ENCODE measurements at places on chromosomes 4 and X.

GRCh38 chrX:12865359-12865758 lies 1.5 kb upstream of the TLR7 start:
- no peak for DNase-seq

- DNase-seq: no peak
These were observed 58.2 kb downstream of the PPM1K start for GRCh38 chr4:88226143-88226542.

GRCh38 chr4:157895205-157895604 lies 277.6 kb downstream of the GASK1B start:
- DNase-seq: no peak

GRCh38 chr4:74873545-74874301 lies 59.2 kb upstream of the PARM1 start:
- DNase-seq: no peak

GRCh38 chrX:72027914-72028307 lies 103.8 kb downstream of the RTL5 start:
- DNase-seq: no peak

DNA sequence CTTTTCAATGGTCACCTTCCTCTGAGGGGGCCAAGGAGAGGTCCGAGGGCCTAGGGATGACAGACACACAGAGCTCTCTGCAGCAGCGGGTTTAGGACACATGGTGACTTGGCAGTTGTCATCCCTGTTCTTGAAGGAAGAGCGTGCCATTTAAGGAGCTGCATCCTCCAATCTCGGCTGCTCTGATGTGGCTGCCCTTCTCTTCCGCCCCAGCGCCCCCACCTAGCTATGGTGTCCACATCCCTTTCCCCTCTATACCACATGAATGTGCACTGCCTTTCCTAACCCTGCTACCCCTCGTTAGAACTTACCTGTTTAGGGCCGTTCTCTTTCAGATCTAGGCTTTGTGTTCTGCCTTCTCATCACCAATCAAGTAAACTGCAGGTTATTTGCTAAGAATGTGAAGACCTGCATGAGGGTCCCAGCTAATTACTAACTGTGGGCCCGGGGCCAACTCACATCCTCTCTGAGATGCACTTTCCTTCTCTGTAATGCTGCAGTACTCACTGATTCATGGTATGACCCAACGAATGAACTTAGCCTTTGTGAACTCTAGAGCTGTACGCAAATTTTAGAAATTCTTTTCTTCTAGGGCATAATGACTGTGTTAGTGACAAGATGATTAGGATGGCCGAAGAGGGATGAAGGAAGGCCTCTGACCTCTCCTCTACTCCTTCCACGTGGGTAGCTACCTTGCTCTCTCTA lies 38.2 kb downstream of the CHST7 start:
- DNase-seq: no peak

DNA sequence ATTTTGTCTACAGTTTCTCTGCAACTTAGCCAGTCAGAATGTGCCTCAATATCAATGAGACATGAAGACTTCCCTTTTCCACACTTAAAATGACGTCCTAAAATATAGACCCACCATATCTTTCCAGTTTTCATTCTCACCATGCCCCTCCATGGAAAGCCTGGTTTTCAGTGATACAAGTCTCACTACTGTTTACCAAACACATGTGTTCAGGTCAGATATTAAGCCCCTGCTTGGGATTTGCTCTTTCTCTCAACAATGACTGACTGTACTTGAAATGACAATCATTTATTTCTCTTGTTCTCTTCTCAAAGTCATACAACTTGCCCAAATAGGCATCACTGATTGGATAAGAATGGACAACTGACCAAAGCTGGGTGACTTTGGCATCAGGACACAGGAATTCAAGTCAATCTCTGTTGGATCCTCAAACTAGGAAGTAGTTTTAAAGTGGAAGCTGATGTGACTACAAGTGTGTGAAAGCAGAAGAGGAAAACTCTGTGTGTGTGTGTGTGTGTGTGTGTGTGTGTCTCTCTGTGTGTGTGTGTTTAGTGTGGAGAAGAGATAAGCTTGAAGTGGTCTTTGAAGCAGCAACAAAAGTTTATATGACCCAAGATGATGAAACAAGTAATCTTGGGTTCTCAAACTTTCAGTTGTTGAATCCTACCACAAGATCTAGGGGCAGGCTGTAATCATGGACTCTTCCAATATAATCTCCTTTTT lies 217.4 kb upstream of the FGF13 start:
- DNase-seq: no peak

GRCh38 chr4:29390921-29391320 lies 1329.2 kb upstream of the PCDH7 start:
- DNase-seq: no peak

- DNase-seq: no peak
These were observed 44.5 kb upstream of the PGRMC2 start for GRCh38 chr4:128332081-128332480.

GRCh38 chr4:106647451-106647850 lies 278.9 kb upstream of the GIMD1 start:
- DNase-seq: no peak

DNA sequence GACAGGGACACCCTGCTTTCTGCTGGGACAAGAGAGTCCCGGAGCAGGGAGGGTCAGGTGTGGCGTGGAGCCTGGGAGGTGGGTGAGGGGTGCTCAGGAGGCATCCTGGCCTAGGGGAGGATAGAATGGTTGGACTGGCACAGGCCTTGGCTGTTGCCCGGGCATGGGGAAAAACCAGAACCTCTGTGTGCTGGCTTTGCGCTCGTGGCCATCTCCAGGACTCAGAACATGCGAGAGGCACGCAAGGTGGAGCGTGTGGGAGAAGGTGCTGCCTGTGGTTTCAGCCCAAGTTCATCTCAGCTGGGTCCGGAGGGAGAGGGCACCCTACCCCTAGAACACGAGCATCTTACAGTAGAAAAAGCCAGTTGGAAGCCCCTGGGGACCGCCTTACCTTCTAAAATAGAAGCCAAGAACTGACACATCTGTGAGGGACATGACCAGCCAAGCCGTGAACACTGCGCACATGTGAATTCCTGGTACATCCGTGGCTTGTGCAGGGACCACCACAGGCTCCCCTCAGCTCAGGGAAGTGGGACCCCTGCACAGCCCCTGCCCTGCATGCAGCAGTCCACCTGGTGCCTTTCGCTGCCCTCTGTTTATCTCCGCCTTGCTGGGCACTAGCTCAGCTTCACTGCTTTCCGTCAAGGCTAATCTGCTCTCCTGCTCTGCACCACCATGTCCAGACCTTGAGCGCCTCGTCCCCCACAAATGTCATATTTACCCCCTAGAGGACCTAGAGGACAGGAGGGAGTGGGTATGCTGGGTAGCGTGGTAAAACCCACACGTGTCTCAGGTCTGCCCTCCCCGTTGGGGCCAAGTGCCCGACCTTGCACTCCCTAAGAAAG lies 13.5 kb downstream of the MSANTD1 start:
- DNase-seq: no peak

DNA sequence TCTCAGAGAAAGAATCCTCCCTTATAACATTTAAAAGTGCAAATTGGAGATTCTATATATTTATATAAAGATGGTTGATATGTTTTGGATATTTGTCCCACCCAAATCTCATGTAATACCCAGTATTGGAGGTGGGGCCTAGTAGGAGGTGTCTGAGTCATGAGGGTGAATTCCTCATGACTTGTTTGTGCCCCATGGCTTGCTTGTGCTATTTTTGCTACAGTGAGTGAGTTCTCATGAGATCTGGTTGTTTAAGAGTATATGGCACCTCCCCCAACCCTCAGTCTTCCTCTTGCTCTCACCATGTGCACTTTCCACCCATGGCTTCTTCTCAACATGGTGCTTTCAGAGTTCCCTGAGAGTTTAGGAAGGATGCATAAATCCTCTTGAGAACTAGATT lies 9.5 kb upstream of the ANKRD50 start:
- DNase-seq: no peak

- no peak for DNase-seq
These were observed 14.7 kb downstream of the S100G start for GRCh38 chrX:16664626-16665025.

GRCh38 chrX:80026116-80026515 lies 11.6 kb downstream of the TBX22 start:
- DNase-seq: no peak

DNA sequence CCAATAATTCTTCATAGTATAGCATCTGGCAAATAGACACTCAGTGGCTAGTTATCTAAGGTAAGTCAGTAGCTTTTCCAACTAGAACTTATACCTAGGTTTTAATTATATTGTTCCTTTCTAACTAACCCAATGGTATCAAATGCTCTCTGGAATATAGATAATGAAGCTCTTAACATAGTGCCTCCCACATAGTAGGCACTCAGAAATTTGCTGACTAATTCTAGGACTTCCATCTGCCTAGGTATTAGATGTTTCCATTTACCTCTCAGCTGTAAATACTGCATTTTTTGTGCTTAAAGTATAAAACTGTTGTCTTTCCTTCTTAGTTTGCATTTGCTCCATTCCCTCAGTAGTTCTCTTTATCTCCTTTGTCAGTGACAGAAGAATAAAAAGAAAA lies 214.3 kb upstream of the SPRY1 start:
- DNase-seq: no peak

DNA sequence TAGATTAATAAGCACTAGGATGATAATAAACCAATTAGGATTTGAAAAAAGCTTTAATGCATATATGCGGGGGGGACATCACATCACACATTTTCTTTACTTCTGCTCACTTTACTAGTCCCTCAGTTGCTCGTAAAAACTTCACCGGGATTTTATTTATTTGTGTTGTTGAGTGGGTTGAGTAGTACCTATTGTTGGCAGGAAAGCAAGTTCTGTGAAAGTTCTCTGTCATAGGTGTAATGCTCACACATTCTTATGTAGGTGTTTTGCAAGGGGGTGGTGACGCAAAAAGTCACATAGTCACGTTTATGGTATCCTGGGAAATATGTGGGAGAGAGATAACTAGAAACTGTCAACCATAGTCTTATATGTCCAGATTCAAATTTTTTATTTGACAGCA lies 65.3 kb downstream of the PDLIM5 start:
- DNase-seq: no peak

DNA sequence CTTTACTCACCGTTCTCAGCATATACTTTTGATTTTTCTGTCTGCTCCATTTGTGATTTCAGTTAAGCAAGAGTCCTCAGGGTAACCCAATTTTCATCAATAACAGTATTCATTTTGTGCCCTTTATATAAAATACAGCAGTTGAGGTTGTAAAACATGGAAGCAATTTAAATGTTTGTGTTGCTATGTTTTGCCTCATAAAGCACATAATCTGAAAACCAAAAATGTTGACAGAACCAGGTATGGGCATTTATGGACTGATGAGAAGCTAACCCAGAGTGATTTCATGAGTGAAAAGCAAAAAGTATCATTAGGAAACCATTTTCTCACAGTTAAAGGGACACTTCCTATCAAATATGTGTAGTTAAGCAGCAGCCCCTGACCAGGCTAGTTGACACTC lies at the start of gene ASIC5:
Gene ASIC5 (minus strand): TSS at position 101 of the 400 bp plus-strand sequence. CDS start 51 bp downstream, at position 50.
- DNase-seq: no peak

- DNase-seq: no peak
These were observed 85.3 kb downstream of the ANXA10 start for GRCh38 chr4:168177546-168178149.

- DNase-seq: no peak
These were observed 97.0 kb upstream of the PDHA2 start for GRCh38 chr4:95742872-95743271.

DNA sequence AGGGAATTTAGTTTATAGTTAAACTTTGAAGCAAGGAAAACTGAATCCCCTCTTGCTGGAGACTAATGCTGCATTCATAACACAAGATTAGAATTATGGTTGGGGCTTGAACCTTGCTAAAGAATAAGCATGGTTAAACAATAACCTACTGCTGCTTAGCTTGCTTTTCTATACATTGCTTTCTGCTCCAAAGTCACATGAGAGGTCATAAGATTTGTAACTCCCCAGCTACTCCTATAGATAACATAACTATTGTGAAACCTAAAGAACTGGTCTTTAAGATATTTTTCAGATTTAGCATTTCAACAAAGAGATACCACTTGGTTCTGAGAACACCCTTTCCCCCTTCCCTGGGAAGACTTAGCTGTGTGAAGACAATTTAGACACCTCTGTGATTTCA lies 17.1 kb upstream of the HADH start:
- no peak for DNase-seq

DNA sequence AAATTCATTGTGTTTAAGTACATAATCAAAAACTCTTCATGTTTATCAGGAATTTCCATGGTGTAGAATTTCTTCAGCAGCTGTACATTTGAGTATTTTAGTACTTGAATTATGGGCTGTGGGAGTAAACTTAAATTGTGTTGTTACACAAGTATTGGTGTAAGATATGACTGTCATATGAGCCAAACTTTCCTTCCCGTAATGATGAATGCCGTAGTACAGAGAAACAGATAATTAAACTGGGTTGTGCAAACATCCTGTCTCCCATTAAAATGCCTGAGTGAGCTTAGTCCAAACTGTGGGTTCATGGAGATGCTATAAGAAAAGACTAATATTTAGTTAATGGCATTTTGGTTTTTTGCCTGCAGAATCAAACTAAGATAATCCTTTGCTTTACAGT lies 159.2 kb downstream of the SLC4A4 start:
- no peak for DNase-seq

GRCh38 chrX:31070057-31070468 lies 1.8 kb downstream of the FTHL17 start:
- DNase-seq: no peak

- DNase-seq: no peak
These were observed 248.9 kb upstream of the FTHL17 start for GRCh38 chrX:31320740-31321139.

GRCh38 chrX:259692-260355 lies 21.4 kb upstream of the PLCXD1 start:
- DNase-seq: no peak

Data from HS-5 (cell line).